Neuronal stem cell (in vitro differentiated cells): ENCODE measurements at places on chromosomes 5 and 9.
A peak's percentile ranks its signal among the peaks of the same experiment; 100 is the strongest.

DNA sequence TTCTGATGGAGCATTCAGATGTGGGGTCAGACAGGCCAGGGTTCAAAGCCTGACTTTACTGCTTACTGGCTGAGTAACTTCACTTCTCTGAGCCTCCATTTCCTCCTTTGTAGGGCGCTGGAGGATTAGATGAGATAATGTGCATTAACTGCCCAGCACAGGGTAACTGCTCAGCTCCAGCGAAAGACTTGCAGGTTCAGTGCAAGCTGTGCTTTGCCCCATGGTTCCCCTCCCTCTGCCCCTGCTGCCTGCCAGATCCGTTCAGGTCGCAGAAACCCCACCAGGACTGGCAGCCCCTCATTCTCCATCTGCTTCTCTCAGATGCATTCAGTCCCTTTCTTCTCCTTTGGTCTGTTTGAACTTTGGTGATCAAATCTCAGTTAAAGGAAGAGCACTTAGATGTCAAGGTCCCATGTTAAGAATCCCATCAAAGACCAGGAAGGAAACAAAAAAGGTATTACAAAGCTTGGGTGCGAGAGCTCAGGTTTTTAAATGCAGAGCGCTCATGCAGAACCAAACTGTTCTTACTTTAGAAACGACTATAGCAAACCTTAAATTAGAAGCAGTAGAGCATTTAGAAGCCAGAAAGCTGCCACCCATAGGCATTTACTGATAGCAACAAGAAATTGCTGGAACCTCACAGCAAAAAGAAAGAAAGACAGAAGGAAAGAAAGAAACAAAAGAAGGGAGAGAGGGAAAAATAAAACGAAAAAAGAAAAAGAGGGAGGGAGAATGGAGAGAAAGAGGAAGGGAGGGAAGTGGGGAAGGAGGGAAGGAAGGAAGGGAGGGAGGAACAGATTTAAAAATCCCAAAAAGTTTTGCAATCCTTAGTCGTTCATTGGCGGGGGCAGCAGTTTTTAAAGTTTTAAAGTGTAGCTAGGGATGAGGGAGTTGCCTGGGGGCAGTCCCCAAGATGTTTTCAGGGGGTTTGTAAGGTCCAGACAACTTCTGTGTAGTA lies 23.5 kb downstream of the AFAP1L1 start:
- no peak overlapping the region for H3K4me3 ChIP-seq
- peaks cover 5% of the 10 kb centered on the region for H3K27me3 ChIP-seq
- no peak for DNase-seq
- H3K27ac ChIP-seq: no peak overlapping the region
- H3K36me3 ChIP-seq: no peaks in the 10 kb centered on the region

- no peaks in the 10 kb centered on the region for H3K27me3 ChIP-seq
- H3K36me3 ChIP-seq: no peaks in the 10 kb centered on the region
- DNase-seq: no peak
- H3K27ac ChIP-seq: peak overlapping the region; percentile 58
- no peak overlapping the region for H3K4me3 ChIP-seq
Observed at GRCh38 chr5:6900247-6901227, 187.3 kb downstream of the TENT4A start.

- peaks cover 36% of the 10 kb centered on the region for H3K36me3 ChIP-seq
- H3K27ac ChIP-seq: no peak overlapping the region
- H3K27me3 ChIP-seq: no peaks in the 10 kb centered on the region
- DNase-seq: no peak
- no peak overlapping the region for H3K4me3 ChIP-seq
Observed at GRCh38 chr9:92640398-92641091, 29.4 kb downstream of the IPPK start.

DNA sequence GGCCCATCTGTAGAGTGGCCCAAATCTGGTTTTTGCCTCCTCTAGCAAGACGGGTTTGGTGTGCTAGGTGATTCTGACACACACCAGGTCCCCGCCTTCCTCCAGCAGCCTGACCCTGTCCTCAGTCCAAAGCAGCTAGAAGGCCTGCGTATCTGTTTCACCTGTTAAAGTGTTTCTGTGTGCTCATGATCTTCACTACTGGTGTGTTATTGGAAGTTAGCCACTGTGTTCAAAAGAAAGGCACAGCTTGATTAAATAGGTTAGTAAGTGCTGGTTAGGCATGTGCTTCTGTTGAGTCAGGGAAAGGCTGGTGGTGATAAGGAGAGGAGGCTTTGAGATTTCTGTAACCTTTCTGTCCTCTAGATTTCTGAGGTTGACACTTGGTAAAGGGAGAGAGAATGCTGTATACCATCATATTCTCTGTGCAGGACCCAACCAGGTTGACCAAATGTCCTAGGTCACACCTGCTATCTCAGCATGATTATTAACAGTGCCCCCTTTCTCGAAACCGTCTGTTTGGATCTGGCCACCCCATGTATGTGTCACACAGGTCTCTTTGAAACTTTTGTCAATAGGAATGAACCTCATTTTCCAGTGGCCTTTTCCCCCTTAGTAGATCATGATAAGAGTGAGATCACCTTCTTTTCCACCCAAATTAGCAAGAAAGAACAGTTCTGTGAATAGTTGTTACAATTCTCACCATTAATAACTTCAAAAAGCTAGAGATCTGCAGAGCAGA lies 58.8 kb downstream of the ARHGAP26 start:
- no peaks in the 10 kb centered on the region for H3K36me3 ChIP-seq
- no peaks in the 10 kb centered on the region for H3K27me3 ChIP-seq
- H3K4me1 ChIP-seq: peaks cover 3% of the 10 kb centered on the region
- no peak overlapping the region for H3K4me3 ChIP-seq

- no peaks in the 10 kb centered on the region for H3K36me3 ChIP-seq
- H3K27me3 ChIP-seq: no peaks in the 10 kb centered on the region
- DNase-seq: no peak
- H3K27ac ChIP-seq: no peak overlapping the region
- H3K4me1 ChIP-seq: peaks cover 2% of the 10 kb centered on the region
- H3K4me3 ChIP-seq: no peak overlapping the region
Observed at GRCh38 chr5:181211208-181211607, 6.2 kb upstream of the TRIM7 start.
